GOT3 (cell line): ENCODE measurements at places on chromosomes 6 and 20.

DNA sequence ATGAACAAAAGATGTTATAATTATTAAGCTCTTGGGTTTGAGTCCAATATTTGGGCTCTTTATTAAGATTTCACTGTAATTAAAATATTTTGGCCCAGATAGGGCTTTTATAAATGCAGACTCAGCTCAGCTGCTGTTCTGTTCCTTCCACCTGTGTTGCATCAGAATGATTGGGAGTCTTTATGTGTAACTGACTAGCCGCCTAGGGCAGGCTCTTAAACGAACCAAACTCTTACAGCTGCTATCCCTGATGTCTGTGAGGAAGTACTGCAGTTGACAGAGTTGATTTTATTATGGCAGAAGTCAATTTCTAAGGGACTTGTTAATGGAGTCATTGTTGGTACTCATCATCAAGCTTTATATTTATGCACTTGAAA, 144.7 kb downstream of the MYO6 start:
- DNase-seq: no peak

DNA sequence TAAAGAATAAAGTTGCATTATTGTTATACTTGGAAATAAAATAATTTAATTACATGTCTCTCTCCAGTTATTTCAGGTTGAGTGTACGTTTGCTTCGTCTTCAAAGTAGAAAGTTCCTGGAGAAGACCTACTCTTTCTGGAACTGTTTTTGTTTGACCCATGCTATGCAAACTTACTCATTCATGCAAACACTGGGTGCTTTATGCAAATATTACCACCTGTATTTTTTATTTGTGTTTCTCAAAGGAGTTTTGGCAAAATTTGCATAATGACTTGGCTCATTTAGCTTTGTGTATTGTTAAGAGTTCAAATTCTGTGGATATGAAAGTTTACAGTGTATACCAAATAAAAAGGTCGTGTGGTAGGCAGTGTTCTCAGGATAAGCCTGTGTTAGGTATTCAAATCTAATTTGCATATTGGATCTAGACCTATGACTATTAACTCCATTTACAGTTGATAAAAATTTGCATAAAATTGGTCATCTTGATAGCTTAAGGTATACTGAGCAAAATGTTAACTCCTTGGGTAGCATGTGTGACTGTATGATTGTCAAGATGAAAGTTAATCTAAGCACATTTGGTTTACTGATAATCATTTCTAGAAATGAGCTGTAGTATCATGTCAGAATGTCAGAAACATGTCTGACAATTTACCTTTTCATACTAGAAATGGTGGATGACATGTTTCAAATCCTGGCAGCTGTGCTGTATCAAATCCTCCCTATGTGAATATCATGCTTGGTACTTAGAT, 65.2 kb downstream of the CDKAL1 start:
- no peak for DNase-seq

- no peak for DNase-seq
Measured at GRCh38 chr20:9053108-9053507, 15.8 kb upstream of the PLCB4 start.

- DNase-seq: no peak
Measured at GRCh38 chr6:5950361-5950785, 56.4 kb downstream of the NRN1 start.

DNA sequence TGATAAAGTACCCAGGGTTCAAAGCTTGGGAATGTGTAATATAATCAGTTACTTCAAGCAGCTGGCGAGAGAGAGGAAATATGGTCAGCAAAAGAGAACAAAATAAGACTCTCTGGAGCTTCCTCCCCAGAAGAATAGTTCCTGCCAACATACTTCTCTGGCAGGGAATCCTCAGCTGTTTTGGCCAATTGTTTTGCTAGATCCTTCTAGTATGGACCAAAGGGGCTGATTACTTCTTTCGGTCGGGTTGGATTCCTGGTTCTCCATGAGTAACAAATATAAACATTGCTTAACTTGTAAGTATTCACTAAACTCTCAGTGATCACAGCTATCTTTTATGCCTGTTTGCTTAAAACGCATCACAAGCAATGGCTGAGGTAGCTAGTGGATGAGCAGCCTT, 31.4 kb upstream of the FBXO9 start:
- no peak for DNase-seq

- no peak for DNase-seq
Measured at GRCh38 chr6:120352491-120352890, 981.8 kb downstream of the TBC1D32 start.
